ENCODE measurements at places on chromosomes 12 and 14.

DNA sequence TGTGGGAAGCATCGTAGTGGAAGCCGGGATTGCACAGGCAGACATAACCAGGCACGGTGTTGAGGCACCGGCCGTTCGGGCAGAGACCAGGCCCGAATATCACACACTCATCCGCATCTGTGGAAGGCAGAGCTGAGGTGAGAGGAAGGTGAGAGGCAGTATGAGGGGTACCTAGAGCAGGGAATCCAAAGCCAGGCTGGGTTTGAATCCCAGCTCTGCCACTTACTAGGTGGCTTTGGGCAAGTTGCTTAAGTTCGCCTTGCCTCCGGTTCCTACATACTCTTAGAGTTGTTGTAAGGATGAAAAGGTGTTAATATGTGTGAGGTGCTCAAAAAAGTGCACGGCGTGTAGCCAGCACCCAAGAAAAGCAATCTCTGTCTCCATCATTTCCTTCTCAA lies 10.4 kb downstream of the ISCA2 start:
- no peak for DNase-seq

DNA sequence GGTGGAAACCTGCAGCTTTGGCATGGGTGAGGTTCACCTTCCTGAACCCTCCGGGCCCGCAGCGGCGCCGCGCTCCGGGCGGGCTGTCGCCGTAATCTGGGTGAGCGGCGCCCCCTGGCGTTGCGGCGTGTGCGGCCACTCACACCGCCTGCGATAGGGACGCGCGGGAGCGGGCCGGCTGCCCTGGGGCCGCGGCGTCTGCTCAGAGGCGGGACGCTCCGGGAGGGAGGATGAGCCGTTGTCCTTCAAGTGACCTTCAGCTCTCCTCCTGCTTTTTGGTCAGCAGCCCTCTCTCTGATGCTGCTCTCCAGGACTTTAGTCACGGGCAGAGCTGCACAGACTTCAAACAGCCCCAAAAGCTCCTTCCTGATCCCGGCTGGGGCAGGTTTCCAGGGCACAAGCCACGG lies 211.7 kb upstream of the FKBP4 start:
- no peak for DNase-seq

DNA sequence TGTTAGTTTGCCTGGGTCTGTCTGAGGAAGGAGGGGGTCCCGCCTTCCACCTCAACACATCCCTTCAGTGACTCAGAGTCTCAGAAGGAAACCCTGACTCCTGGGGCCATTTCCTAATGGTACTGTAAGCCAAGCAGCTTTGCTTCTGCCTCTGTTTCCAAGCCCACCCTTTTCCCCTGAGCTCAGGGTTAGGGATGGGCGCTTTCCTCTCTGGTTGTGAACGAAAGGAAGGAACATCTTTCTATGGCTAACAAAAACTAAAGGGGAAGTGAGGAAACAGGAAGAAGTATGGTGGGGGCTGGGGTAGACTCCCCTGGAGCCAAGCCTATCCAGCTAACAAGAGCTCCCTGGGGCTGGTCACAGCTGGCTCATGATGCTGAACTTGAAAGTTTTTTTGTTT lies 11.6 kb upstream of the UNC119B start:
- no peak for DNase-seq

GRCh38 chr12:115000038-115000437 lies 316.1 kb upstream of the TBX3 start:
- DNase-seq, result no peak

- DNase-seq, result no peak
Observed at GRCh38 chr12:26461776-26462175, 266.4 kb downstream of the SSPN start.

GRCh38 chr12:66716522-66716921 lies 37.6 kb upstream of the GRIP1 start:
- DNase-seq, result peak; percentile 55

GRCh38 chr14:94113073-94113472 lies 2.5 kb downstream of the IFI27 start:
- no peak for DNase-seq

DNA sequence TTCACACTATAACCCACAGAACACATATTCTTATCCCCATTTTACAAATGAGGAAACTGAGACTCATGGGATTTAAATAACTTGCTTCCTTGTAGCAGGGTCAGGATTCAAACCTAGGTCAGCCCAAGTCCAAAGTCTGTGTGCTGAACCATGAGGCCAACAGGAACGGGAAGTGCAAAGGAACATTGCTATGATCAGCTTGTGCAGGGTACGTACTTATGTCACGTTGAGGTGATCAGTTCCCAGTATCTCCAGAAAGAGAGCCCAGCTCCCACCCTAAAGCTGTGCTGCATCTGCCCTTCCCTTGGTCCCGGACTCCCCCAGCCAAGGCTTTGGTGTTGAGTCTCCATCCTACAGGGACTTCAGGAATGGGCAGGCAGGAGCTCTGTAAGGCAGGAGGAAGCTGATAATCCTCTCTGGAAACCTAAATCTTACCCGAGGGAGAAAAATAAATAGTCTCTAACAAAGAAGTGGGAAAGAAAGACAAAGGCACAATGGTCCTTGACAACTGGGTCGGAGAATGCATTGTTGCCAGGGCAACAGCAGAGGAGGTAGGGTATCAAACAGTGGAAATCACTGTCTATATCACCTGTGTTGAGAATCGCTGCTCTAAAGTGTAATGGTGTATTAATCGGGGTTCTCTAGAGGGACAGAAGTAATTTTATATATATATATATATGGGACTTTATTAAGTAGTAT lies 82.5 kb upstream of the FICD start:
- no peak for DNase-seq

GRCh38 chr12:119341020-119341419 lies 6.5 kb downstream of the CCDC60 start:
- no peak for DNase-seq

- no peak for DNase-seq
Observed at GRCh38 chr12:23556661-23557060, 392.8 kb downstream of the SOX5 start.

- no peak for DNase-seq
Observed at GRCh38 chr12:101714877-101715444, 17.5 kb downstream of the CHPT1 start.

GRCh38 chr12:126397071-126397581 lies 1331.9 kb downstream of the AACS start:
- no peak for DNase-seq

GRCh38 chr12:53102883-53103807 lies at the start of gene SOAT2:
Gene SOAT2, plus strand, starts transcription at chr12:53103486. Its CDS starts 92 bp downstream, at chr12:53103578.
- DNase-seq, result no peak

GRCh38 chr12:87596636-87597035 lies 432.6 kb downstream of the C12orf50 start:
- DNase-seq, result no peak

DNA sequence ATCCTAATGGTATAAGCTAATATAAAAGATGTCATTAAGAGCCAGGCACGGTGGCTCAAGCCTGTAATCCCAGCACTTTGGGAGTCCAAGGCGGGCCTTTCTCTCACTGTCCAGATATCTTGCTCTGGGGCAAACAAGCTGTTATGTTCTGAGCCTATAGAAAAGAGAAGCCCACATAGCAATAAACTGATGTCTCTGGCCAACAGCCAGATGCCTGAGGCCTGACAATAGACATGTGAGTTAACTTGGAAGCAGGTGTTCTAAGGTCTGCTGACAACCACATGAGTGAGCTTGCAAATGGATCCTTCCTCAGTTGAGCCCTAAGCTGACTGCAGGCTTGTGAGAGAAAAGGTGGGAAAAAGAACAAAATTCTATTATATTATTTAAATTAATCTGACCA lies 25.0 kb downstream of the YAF2 start:
- DNase-seq, result peak; percentile 72

GRCh38 chr12:91622981-91623380 lies 440.4 kb upstream of the DCN start:
- DNase-seq, result no peak

- no peak for DNase-seq
Observed at GRCh38 chr12:20415028-20415427, 46.7 kb downstream of the PDE3A start.

- no peak for DNase-seq
Observed at GRCh38 chr12:54126029-54126695, 62.6 kb downstream of the SMUG1 start.

DNA sequence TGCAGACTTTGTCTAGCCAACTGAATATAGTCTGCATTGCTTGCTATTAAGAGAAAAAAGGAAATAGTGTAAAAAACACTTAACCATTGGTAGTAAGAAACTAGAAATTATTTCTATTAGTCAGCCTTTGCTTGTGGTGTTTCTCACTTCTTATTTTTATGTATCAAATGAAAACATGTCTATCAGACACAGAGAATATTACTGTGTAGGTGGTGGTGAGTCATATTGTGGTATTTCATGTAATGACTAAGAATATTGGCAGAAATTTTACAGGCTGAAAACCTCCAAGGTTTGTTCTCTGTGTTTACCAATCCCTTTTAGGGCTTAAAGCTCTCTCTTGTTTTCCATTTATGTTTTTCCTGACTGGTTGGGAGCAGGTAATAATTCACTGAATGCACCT lies 87.2 kb downstream of the DAAM1 start:
- no peak for DNase-seq

DNA sequence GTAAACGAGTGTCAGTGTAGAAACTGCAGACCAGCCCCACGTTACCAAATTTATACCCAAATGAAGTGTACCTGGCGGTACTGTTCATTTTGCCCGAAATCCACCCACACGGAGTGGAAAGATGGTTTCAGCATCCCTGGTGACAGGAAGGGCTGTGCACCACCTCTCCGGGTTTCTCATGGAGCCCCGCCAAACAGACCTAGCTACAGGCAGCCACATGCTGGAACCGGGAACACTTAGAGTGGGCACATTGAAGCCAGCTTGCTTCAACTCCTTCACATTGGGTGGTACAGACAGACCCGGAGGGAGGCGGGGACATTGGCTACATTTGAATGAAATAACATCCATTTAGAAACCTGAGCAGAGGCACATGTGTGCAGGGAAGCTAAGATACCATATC lies 84.4 kb downstream of the PPP2R5C start:
- DNase-seq, result no peak

GRCh38 chr14:103743691-103744090 lies 28.1 kb downstream of the ZFYVE21 start:
- no peak for DNase-seq

DNA sequence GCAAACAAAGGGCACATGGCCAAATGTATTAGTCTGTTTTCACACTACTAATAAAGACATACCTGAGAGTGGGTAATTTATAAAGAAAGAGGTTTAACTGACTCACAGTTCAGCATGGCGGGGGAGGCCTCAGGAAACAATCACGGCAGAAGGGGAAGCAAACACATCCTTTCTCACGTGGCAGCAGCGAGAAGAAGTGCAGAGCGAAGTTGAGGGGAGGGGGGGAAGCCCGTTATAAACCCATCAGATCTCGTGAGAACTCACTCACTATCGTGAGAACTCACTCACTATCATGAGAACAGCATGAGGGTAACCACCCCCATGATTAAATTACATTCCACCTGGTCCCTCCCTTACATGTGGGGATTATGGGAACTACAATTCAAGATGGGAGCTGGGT lies 66.1 kb downstream of the ST8SIA1 start:
- DNase-seq, result no peak

DNA sequence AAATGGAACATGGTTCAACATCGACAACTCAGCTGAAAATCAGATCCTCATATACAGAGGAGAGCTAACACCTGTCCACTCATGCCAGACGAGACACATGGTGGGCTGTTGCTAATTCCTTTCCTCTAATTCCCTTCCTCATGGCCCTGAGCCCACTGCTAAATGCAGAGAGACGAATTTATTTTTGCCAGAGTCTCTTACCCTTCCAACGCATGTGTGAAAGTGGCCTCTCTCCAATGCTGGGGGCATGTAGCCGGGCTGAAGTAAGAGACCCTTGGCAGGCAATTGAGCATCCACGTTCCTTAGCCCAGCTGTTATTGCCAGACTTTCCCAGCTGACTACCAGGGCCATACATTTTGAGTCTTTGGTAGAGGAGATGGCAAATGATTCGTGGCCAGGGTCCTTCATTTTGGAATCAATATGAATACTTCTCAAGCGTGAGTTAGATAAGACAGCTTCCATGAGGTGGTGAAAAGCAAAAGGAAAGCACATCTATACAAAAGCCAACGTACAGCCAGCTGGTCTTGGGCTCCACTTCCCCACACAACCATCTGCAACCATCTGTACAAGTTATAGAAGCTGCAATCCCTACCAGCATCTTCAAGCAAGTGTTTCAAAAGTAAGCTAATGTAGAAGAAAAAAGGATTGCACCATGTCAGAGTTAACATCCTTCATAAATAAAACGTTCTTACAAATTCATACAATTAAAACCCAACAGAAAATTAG lies 28.6 kb downstream of the CORO1C start:
- DNase-seq, result no peak

GRCh38 chr12:14408208-14408607 lies 42.7 kb downstream of the ATF7IP start:
- no peak for DNase-seq

- no peak for DNase-seq
Observed at GRCh38 chr14:104106471-104106991, 21.0 kb downstream of the ASPG start.

DNA sequence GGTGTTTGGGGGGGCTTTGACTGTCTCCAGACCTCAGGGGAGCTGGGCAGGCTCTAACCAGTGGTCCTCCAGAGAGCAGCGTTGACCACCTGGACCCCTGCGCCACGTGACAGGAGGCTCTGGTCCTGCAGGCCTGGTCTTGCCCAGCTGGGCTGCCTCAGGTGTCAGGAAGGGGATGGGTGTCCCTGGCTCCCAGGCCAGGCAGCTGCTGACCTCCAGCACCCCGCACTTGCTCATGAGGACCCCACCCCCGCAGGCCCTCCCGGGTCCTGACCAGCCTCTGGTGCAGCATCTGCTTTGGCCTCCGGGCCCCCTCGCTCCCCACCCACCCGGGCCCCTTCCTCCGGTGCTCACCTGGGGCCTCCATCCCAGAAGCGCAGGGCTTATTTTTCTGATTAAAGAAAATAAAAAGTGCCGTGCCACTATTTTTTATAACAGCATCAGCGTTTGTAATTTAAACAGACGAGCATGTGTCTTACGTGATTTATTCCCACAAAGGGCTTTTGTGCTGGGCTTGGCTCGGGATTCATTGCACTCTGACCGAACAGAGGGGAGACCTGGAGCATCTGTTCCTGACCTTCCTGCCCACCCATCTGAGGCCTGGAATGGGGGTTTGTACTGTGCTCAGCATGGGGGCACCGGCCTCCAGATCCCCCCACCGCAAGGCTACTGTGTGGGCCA lies 21.7 kb downstream of the FBRSL1 start:
- DNase-seq, result no peak

Data from NCI-H345 (cell line).